Stimulated activated CD8-positive, alpha-beta memory T cell treated with anti-CD3 and anti-CD28 coated beads, Interleukin-12 subunit alpha, Interleukin-12 subunit beta, amount 100 ng/mL, for 1 hour (primary cell): ENCODE measurements at places on chromosomes 16 and 17.

GRCh38 chr16:49493836-49494235 lies 120.2 kb downstream of the C16orf78 start:
- DNase-seq: no peak

DNA sequence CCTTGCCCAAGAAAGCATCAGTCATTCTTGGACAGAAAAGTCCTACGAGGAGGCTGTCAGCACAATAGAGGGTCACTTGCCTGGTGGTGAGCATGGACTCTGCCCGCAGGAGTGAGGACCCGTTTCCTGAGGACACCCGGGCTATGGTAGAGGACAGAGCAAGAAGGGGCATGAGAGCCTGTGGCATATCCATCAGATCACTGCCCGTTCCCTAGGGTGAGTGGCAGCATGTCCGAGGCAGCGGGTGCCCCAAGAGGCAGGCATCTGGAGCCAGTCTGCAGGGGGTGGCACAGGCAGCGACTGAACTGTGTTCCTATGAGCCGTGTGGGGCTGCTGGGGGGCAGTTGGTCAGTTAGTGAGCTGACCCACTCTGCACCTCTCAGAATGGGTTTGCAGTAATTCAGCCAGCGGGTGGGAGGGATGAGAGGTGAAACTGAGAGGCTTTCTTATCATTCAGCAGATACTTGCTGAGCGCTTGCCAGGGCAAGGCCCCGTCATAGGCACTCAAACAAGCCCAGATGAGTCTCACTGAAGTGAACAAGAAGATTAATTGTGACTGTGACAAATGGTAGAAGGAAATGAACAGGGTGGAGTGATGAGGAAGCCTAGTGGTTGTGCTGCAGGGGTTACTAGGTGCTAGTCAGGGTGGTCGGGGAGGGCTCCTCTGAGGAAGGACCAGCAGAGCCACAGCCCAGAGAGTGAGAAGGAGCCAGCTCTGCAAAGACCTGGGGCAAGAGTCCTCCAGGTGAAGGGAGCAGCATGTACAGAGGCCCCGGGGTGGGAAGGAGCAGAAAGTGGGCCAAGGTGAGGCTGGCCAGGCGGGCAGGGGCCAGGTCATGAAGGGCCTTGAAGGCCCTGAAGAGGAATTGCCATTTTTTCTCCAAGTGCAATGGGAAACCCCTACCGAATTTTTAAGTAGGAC lies 87.9 kb downstream of the CLEC16A start:
- no peak for DNase-seq

DNA sequence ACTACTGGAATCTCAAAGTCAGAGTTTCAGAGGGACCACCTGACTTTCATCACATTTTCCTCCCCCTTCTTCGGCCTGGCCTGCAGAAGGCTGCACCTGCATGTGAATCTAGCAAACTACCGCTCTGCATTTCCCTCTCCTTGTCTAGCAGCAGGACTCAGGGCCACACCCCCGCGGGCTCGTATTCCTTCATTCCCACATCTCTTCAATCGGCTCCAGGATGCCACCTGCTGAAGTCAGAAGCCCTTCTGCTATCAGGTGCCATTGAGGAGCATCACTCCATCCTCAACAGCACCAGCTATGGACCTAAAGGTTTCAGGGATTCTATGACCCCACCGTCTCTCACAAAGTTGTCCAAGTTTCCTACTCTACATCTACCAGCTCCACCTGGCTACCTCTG lies 169.5 kb downstream of the VPS53 start:
- no peak for DNase-seq

DNA sequence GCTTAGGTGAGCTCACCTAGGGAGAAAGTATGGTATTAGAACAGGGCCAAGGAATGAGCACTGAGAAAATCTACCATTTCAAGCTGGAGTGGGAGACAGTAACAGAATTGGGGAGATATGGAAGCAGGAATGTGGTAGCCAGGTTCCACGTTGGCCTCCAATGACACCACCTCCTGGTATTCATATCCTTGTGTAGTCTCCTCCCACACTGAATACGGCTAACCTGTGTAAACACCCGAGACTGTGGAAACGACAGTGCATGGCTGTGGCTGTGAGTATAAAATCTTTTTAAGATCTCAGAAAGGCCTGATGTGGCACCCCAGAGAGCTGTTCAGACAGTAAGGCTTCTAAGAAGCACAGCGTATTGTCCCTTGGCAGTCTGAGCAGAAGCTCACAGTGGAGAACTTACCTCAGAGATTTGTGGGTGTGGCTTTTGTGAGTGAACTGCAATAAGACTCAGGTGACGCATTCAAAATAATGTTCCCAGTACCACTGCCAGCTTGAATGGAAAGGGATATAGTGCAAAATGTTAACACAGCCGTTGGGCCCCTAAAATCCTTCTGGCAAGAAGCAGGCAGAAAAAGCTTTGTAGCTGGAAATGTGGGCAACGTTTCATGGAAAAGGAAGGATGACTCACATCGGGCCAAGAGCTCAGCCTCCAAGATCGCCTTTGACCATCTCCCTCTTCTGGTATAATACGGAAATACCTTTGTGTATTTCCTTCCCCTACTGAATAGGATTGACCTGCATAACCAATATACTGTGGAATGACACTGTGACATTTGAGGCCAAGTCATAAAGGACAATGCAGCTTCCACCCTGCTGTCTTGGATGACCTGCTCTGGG lies 14.4 kb downstream of the SDR42E1 start:
- DNase-seq: no peak

GRCh38 chr16:11736903-11737302 lies 5.8 kb downstream of the TXNDC11 start:
- no peak for DNase-seq

GRCh38 chr16:48810803-48811453 lies 200.9 kb upstream of the N4BP1 start:
- no peak for DNase-seq

DNA sequence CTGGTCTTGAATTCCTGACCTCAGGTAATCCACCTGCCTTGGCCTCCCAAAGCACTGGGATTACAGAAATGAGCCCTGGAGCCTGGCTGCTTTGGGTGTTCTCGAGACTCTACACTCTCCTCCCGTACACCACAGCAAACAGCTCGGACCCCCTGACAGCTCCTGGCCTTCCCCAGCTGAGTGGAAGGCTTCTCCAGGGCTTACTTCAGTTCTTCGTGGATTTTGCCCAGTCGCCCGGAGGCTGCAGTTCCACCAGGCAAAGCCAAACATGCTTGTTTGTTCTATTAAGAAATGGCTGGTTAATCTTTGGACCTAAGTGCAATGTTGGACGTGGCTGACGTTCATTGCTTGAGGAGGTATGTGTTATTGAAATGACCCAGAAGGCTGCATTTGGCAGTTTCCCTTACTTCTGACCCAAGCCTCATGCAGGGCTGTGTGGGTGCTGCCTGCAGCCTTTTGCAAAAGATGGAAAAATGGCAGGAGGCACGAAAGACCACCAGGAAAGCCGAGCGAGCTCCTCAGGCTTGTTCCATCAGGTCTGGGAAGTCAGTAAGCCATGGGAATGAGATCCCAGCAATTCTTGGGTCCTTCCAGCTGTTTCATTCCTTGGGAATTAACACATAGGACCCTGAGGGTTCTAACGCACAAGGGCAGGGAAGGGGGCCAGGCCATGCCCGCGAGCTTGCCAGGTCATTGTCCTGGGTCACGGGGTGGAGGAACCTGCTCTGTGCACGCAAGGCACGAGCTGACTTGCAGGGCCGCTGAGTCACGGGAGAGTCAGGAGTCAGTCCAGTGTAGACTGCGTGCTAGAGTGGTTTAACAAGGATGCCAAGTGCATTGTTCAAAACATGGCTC lies 23.9 kb upstream of the KLHDC4 start:
- DNase-seq: no peak

- no peak for DNase-seq
Observed at GRCh38 chr16:16038950-16039349, 89.5 kb downstream of the ABCC1 start.

DNA sequence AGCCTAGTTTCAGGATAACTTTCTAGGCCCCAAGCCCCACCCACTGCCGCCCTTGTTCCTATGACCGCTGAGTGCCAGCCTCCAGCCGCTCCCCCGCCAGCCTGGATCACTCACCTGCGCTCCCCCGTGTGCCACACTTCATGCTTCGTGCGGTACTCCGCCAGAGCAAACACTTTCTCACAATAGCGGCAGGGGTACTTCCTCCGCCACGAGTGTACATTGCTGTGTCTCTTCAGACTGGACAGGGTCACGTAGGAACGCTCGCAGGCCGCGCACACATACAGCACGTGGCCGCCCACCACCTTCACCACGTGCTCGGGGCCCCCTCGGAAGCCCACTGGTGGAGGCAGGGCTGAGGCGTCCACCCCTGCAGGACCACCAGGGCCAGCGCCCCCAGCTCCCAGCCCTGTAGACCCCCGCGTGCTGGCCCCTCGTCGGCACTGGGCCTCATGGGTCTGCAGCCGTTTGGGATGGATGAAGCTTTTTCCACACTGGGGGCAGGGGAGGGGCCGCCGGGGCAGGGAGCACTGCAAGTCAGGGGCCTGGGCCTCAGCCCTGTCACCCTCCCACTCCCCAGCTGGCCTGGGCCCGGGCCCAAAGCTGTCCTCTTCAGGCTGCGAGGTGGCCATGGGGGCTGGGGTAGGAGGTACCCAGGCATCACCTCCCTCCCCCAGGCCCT lies 13.7 kb downstream of the ZBTB4 start:
- DNase-seq: no peak

- no peak for DNase-seq
Observed at GRCh38 chr16:47481698-47482374, 20.7 kb downstream of the PHKB start.

DNA sequence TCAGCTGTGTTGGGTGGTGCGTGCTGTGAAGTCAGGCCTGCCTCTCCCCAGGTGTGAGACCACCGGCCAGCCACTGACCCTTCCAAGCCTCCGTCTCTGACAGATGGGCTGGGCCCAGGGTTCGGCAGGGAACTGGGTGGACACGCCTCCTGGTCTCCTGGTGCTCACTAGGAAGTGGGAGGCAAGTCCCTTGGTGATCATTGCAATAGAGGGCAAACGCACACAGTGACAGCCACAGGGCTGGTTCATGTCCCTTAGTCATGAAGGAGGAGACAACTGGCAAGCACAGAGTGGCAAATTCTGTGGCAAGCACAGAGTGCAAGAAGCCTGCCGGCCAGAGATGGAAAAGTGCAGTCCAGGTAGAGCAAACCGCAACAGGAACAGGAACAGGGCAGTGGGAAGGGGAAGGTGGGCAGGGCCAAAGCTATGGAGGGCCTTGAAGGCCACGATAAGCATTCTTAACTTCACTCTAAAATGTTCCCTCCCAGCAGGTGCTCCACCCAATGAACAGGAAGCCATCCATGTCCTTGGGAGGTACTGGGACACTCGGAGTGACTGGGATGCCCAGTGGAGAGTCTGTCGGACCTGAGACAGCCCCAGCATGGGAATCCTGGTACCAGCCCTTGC lies 21.9 kb downstream of the USP7 start:
- DNase-seq: no peak

DNA sequence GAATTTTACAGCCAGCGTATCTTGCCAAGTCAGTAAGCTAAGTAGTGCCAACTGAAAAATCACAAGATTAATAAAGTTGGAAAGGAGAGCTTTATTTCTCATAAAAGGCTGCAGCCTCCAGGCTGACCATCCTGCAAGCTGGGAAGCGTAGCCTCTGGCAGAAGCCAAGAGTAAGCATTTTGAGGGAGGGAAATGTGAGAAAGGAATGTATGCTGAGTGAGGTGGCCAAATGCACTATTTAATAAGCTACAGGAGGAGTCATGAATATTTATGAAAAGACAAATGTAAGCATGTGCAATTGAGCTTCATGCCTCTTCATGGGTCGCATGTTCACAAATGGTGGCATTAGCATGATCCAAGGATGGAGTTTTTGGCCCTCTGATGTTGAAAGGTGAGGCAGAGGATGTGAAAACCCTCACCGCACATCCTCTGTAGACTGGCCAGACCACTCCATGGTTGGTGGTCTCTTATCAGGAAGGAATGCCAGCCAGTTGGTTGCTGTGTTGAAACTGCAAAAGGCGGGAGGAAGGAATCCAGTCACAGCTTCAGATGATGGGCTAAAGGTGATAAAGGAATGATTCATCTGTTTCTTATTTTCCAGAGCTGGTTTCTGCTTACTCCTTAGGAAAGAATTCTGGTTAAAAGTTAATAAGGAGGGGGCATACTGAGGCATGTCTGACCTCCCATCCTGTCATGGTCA lies 9.2 kb downstream of the KRT33B start:
- DNase-seq: no peak
